Caudate nucleus (tissue), 63 donors: ENCODE measurements at places on chromosomes 2 and 18.

DNA sequence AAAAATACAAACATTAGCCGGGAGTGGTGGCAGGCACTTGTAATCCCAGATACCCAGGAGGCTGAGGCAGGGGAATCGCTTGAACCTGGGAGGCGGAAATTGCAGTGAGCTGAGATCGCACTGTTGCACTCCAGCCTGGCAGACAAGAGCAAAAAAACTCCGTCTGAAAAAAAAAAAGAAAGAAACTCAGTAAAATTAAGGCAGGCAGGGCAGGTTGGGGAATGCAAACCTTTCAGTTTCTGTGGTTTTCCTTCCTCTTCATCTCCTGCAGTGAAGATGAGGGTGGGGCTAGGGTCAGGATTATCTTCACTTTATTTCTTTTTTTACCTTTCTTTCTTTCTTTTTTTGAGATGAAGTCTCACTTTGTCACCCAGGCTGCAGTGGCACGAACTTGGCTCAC, 43.2 kb upstream of the PSME4 start:
- DNase-seq: no peak

DNA sequence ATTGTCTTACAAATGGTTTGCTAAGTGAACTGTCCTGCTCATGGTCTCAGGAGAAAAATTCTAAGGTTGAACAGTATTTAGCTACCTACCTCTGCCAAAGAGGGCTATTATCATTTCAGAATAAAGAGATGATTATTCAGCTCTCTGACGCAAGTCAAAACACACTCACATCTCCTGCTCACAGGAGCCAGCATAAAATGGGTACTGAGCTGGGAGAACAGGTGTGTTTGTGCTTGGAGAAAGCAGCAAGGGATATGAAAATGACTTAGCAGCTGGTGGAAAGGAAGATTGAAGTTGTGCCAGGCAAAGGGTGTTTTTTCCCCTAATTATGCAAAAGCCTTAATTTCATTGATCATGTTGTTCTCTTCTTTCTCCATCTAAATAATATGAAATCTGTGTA, 47.3 kb upstream of the TANK start:
- DNase-seq: no peak

- DNase-seq: no peak
Measured at GRCh38 chr2:149100739-149101699, 62.5 kb downstream of the LYPD6B start.

DNA sequence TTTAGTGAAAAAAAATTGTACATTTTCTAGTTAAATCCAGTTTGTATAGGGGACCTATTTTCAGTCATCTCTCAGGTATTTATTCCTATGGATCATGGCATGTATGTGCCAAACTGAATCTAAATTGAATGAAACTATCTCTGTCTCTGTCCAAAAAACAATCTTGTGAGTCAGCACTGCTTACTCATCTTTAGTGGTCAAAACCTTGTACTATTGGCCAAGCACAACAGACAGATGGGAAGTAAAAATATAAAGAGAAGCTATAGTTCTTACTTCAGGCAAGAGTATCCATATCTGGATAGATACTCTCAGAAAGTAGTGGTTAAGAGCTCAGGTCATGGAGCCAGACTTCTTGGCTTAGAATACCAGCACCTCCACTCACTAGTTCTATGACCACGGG, 76.0 kb upstream of the KLHL14 start:
- no peak for DNase-seq

DNA sequence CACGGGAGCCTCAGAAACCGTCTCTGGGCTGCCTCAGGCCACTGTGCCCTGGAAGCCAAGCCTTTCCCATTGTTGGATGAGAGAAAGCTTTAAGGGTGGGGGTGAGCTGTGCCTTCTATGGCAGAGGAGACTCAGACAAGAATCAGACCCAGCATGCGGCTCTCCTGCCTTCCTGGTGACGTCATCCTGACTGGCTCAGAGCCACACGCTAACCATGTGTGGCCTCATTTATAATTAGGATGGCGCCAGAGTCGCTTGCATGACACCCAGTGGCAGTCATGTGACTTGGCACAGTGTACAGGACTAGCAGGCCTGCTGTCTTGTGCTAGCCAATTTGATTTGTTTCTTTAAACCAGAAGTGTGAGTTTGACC, 99.1 kb downstream of the SH3BP4 start:
- DNase-seq: peak; percentile 81

DNA sequence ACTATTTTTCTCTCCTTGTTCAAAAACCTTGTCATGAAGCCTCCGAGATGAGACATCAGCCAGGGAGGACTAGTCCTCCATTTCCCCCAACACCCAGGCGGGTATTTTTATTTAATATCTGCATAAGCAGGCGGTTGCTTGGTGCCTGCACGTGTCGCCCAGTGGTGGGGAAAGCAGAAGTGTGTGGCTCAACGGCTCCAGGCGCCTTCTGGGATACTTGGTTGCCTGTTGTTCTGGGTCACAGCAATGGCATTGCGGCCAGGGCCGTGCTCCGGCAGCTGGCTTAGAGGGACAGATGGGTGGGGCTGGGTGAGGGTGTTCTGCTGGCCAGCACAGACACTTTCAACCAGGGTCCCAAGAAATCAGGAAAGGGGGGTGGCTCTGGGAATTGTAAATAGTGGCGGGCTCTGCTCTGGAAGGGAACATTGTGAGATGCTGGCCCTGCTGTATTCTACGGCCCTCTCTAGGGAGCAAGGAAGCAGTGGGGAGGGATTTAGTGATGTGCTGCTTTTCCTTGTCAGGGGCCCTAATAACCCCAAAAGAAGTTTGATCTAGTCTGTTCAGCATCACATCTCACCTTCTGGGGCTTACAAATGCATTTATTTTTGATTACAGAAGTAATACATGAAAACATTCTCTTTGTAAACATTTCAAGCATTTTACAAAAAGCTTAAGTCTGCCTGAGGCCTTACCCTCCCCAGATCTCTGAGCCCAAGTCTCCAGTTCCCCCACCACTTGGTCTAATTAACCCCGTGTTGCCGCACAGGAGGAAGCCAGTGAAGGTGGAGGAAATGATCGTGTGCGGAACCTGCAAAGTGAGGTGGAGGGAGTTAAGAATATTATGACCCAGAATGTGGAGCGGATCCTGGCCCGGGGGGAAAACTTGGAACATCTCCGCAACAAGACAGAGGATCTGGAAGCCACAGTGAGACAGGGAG, 1.1 kb downstream of the VAMP8 start:
- DNase-seq: no peak

GRCh38 chr2:234425639-234426603, 71.0 kb downstream of the ARL4C start:
- DNase-seq: no peak

GRCh38 chr2:241223211-241224017, 34.9 kb downstream of the ANO7 start:
- DNase-seq: no peak

DNA sequence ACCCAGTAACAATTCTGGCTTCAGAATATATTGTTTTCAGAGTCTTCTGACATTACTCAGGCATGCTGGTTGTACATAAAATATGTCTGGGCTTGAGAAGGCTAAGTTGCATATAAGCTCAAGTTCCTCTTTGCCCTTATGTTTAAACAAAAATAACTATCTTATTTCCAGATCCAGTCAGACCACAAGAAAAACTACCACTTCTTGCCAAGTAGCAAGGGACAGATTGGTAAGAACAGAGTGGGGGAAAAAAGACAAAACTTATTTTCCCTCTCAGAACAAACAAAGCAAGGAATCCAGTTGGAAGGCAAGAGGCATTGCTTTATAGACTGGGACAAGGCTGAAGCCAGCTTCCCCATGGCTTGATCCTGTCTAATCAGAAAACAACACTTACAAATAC, 1036.7 kb upstream of the CELF4 start:
- DNase-seq: no peak

DNA sequence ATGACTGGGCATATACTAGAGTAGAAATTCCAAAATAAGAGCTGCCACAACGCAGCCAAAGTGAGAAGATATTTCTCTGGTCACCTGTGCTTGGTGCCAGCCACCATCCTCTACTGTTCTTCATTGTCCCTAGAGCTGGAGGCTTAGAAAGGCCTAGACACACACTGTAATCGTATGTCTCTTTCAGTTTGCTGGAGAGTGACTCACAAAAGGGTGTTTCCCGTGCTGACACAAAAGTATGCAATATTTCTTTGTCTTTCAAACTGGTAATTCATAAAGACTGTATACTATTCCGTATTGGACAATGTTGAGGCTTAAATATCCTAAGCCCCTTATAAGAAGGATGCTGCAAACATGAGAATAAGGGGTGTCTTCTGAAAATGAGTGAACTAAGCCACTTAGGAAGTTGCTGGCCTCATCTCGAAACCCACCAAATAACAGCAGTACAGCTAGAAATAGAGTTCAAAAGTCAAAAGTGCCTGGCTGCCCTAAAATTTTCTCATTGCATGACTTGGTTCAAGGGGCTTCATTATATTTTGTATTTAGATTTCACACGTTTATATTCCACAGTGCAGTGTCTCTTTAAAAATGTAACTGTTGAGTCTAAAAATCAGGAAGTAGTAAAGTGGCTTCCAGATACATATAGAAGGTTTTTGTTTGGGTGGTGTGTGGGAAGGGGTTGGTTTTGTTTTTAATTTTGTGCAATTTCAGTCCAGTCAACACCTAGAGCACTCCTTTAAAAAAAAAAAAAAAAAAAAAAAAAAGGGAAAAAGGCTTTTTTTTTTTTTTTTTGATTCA, 601.1 kb downstream of the ARHGAP15 start:
- no peak for DNase-seq

DNA sequence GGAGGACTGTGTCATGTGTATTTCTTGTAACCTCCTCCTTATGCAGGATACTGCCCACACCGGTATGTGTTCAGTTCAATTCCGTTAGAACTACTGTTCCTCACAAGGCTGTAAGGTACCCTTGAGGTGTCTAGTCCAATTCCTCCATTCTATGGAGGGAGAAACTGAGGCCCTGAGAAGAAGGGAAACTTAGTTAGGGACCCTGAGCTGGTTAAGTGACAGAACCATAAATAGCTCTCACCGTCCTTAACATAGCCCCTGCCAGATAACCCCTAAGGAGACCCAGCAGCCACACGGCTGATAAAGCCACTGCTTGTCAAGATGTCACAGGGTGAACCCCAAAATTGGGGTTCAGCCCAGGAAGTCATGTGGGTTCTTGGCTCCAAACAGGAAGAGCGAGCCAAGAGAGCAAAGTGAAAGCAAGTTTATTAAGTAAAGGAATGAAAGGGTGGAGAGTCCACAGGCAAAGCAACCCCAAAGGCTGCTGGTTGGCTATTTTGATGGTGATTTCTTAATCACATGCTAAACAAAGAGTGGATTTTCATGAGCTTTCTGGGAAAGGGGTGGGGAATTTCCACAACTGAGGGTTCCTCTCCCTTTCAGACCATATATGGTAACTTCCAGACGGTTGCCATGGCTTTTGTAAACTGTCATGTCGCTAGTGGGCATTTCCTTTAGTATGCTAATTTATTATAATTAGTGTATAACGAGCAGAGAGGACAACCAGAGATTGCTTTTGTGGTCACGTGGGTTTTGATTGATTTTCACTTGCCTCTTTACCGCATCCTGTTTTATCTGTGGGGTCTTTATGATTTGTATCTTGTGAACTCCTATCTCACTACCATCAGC, 83.4 kb upstream of the RTN4 start:
- DNase-seq: peak; percentile 57

DNA sequence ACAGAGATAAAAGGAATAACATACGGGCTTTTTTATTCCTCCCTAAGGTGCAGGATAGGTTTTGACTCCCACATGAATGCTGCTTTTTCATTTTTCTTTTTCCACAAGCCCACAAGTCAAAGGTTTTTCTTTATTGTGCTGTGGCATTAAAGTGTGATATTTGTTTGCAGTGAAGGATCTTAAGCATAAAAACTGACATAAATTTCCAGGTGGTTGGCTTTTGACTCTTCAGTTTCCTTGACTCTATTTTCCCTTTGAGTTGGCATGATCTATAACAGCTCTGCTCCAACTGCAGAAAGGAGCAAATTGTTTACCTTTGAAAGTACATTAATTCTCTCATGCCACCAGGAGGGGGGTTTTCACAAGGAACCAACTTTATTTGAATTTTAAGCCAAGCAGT, 326.2 kb upstream of the FAM98A start:
- DNase-seq: no peak

GRCh38 chr18:62523631-62524439, 1.0 kb downstream of the ZCCHC2 start:
- DNase-seq: no peak

GRCh38 chr2:76721226-76721625, 801.0 kb downstream of the LRRTM4 start:
- DNase-seq: no peak

GRCh38 chr18:31424383-31424988, 23.1 kb upstream of the DSG3 start:
- DNase-seq: no peak

GRCh38 chr2:140481136-140481535, 1649.7 kb downstream of the LRP1B start:
- no peak for DNase-seq

GRCh38 chr2:217466104-217466503, 536.7 kb downstream of the TNS1 start:
- no peak for DNase-seq

DNA sequence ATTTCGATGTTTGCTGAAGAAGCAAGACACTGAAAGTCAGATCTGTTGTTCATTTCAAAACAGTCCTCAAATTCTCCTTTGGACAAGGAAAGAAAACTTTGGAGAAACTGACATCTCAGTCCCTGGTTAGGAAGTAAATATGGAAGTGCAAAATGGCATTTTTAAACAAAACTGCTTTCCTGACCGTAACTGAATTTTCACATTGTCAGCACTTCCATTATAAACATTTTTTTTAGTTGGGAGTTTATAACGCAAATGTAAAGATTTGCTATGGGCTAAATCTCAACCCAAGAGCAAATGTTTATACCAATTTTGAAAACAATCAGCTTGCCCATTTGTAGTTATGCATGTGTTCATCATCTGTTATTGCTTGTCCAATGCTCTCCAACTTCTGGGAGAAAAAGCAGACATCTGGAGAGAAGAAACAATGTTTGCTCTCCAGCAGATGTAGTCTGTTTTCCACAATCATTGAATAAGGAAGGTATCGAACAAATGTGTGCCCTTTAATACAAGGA, 520.1 kb downstream of the ARHGAP15 start:
- no peak for DNase-seq

DNA sequence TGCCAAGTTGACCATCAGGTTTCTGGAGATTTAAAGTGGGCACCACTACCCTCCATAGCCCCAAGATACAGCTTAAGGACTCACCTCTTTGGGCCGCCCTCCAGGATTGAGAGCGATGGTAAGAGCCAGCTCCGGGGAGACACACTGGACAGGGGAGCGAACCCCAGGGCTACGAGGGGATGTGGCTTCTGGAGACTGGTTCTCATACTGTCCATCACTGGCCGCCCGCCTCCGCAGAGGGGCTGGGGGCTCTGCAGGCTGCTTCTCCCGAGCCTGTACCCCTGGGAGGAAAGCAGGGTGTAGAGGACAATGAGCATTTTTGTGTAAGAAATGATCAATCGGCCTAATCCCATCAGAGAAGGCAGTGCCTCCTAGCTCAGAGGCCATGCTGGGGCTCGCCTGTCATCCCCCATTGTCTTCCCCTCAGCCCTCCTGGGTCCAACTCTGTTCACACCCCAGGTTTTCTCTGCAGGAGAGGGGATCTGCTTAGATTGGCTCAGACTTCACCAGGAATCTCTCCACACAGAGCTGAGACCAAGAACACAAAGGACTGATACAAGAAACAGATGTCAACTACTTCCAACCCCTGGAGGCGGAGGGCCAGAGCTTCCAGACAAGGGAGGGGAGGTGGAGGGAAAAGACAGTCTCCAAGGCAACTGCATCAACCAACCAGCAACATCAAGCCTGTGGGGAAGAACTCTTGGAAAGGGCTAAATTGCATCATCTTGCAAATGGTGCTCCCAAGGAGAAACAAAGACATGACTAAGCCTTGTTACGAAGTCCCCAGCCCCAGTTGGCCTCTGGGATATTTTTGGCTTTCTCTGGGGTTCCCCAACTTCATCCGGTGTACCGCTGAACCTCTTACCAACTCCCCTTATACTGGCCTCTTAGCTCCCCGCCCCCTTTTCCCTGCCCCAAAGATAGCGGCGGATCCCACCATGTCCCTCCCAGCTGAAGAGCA, 166.6 kb downstream of the TNS1 start:
- DNase-seq: no peak
